ENCODE measurements at places on chromosomes 16 and 17.

DNA sequence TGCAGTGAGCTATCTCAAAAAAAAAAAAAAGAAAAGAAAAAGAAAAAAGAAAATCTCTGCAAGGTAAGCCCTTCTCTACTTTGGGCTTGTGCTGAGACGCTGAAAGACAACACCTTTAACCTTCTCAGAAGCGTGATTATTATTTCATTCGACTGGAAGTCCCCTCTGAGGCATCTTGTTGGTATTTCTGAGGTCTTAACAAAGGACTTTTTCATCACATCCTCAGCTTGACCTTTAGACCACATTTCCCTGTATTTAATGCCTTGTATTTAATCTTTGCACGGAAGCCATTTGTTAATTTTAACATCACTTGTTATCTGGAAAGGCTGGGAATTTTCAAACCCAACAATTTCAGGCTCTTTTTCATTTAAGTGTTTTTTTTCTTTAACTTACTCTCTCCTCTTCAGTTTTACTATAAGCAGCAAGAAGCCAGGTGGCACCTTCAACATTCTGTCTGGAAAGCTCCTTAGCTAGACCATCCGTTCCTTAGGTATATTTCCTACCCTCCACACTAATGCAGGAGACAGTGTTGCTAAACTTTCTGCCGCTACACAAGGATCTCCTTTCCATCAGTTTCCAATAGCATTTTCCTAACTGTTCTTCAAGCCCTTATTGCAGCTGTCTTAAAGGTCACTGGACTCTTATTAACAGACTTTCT lies 10.3 kb downstream of the KCTD13 start:
- no peak for DNase-seq

- no peak for DNase-seq
Measured at GRCh38 chr16:23156946-23157460, 7.8 kb upstream of the USP31 start.

GRCh38 chr17:79786930-79787643 lies 9.1 kb downstream of the CBX2 start:
- DNase-seq, result no peak

- DNase-seq, result no peak
Measured at GRCh38 chr16:58035356-58036170, 10.0 kb downstream of the MMP15 start.

DNA sequence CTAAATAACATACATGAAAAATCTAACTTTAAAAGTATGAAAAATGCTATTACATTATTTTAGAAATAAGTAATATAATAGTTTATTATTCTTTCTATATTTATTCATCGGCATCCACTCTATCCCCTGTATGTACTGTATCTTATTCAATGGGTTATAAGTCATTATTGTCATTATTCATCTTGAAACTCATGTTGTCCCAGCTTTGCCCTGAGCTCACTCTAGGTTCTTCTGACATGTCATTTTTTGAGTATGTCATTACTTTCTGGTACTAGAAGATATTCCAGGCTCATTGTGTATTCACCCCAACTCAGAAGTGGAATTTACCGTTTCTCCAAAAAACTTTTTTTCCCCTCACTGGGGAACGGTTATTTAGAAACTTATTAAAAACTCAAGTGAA lies 53.0 kb upstream of the MNT start:
- DNase-seq, result no peak

DNA sequence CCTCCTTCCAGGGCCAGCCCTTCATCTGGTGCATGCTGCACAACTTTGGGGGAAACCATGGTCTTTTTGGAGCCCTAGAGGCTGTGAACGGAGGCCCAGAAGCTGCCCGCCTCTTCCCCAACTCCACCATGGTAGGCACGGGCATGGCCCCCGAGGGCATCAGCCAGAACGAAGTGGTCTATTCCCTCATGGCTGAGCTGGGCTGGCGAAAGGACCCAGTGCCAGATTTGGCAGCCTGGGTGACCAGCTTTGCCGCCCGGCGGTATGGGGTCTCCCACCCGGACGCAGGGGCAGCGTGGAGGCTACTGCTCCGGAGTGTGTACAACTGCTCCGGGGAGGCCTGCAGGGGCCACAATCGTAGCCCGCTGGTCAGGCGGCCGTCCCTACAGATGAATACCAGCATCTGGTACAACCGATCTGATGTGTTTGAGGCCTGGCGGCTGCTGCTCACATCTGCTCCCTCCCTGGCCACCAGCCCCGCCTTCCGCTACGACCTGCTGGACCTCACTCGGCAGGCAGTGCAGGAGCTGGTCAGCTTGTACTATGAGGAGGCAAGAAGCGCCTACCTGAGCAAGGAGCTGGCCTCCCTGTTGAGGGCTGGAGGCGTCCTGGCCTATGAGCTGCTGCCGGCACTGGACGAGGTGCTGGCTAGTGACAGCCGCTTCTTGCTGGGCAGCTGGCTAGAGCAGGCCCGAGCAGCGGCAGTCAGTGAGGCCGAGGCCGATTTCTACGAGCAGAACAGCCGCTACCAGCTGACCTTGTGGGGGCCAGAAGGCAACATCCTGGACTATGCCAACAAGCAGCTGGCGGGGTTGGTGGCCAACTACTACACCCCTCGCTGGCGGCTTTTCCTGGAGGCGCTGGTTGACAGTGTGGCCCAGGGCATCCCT lies 7.4 kb downstream of the NAGLU start:
- DNase-seq, result no peak

GRCh38 chr16:57371494-57372371 lies 557 bp upstream of the CX3CL1 start:
- DNase-seq, result no peak

- no peak for DNase-seq
Measured at GRCh38 chr17:80284631-80285030, 24.0 kb downstream of the RNF213 start.

- DNase-seq, result no peak
Measured at GRCh38 chr17:633641-634101, 81.0 kb downstream of the VPS53 start.

DNA sequence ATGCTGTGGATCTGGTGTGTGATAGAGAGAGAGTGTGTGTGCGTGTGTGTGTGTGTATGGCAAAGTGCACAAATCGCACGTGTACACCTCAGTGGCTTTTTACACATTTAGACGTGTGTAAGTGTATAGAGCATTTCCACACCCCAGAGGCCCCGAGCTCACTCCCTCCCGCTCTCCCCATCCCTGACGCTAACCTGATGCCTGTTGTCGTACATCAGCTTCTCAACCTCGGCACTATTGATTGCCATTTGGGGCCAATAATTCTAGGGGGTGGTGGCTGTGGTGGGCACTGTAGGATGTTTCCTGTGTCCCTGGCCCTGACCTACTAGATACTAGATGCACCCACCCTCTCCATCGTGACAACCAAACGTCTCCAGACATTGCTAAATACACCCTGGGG lies 30.4 kb upstream of the CRISPLD2 start:
- DNase-seq, result no peak

DNA sequence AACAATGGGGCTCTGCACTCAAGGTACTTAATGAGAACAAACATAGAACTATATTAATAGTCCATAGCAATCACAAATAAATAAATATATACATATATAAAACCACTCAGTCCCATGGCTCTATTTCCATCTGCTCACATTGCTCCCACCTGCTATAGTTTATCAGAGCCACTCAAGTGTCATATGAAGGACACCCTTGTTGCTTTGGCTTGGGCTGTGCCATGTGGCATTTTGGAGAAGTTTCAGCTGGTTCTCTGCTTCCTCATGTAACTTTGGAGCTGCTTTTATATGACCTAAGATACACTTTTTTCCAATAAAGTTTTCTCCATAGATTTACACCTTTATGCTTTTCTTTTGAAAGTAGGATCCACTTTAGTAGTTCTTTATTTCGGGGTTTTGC lies 126.4 kb downstream of the KCNJ2 start:
- no peak for DNase-seq

GRCh38 chr17:81646869-81647600 lies 9.3 kb downstream of the PDE6G start:
- no peak for DNase-seq

GRCh38 chr17:13619462-13619861 lies 17.7 kb upstream of the HS3ST3A1 start:
- DNase-seq, result no peak

DNA sequence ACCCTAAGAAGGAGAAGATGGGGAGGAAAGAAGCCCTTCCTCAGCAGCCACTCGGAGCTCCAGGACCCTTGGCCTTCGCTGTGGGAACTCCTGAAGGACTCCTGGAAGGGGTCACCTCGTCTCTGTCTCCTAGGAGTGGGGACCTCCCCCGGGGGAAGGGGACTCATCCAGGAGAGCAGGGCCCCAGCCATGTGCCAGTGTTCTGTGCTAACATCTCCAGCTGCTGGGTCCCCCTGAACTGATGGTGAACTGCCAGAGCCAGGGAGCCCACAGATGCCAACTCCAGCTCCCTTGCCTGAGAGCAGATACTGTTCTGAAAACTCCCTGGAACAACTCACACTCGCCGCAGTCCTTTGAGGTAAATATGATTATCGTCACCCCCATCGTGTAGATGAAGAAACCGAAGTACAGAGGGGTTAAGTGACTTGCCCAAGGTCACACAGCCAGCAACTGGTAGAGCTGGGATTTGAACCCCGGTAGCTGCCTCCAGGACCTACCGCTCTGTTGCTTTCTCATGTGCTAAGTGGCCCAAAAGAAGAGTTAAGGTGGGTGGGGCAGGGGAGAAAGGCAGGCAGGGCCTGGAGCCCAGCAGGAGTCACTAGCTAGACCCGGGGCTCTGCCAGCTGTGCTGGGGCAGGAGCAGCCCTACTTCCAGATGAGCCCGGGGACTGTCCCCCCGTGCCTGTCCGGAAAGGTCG lies 10.5 kb downstream of the TIMM22 start:
- no peak for DNase-seq

GRCh38 chr17:7414837-7415236 lies 5.3 kb upstream of the SPEM1 start:
- DNase-seq, result no peak

- DNase-seq, result no peak
Measured at GRCh38 chr17:82212331-82213250, at the start of gene CCDC57. TSS of gene CCDC57 (minus strand) at chr17:82212842. CDS start at chr17:82201944, 10,898 bp downstream.

DNA sequence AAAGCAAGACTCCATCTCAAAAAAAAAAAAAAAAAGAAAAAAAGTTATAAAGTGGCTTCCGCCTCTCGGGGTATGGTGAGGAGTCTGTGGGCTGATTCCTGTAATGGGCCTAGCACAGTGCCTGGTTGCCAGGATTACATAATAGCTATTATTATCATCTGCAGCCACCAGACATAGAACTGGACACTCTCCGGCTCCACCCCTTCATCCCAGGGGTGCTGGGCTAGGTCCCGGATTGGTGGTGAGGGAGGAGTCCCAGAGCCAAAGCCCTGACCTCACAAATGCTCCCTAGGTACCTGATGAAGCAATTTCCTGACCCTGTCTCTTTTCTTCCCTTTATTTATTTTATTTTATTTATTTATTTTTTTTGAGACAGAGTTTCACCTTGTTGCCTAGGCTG lies 11.6 kb upstream of the ADGRG1 start:
- no peak for DNase-seq

- DNase-seq, result no peak
Measured at GRCh38 chr17:7887038-7887481, 1.5 kb upstream of the CHD3 start.

- no peak for DNase-seq
Measured at GRCh38 chr17:4744999-4745969, 5.6 kb upstream of the CXCL16 start.

- no peak for DNase-seq
Measured at GRCh38 chr16:1781254-1781653, 1.1 kb downstream of the SPSB3 start.

Data from stimulated activated CD8-positive, alpha-beta memory T cell treated with anti-CD3 and anti-CD28 coated beads, Interleukin-7, amount 100 ng/mL, for 1 hour (primary cell).